T-helper 17 cell (primary cell): ENCODE measurements at places on chromosomes 16 and 17.

- DNase-seq, result no peak
These were observed 107.3 kb downstream of the IRX5 start for GRCh38 chr16:55037966-55038365.

DNA sequence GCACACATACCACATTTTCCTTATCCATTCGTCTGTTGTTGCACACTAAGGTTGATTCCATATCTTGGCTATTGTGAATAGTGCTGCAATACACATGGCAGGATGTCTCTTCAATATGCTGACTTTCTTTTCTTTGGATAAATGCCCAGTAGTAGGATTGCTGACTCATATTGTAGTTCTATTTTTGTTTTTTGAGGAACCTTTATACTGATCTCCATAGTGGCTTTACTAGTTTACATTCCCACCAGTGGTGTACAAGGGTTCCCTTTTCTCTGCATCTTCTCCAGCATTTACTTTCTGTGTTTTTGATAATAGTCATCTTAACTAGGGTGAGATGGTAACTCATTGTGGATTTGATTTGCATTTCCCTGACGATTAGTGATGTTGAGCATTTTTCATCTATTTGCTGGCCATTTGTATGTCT, 118.1 kb downstream of the STXBP4 start:
- DNase-seq, result no peak

DNA sequence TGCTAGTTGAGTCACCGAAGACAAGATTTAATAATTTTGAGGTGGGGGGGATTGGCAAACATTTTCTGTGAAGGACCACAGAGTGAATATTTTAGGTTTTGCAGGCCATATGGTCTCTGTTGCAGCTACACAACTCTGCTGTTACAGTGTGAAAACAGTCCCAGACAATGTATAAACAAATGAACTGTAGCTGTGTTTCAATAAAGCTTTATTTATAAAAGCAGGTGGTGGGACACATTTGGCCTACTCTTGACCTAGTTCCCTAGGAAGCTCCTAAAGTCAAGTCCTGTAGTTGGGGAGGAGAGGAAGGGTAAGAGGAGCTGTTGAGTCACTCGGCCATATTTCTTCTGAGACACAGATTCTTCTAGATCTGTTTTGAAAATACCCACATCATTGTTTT, 92.3 kb downstream of the SDR42E1 start:
- DNase-seq, result no peak

DNA sequence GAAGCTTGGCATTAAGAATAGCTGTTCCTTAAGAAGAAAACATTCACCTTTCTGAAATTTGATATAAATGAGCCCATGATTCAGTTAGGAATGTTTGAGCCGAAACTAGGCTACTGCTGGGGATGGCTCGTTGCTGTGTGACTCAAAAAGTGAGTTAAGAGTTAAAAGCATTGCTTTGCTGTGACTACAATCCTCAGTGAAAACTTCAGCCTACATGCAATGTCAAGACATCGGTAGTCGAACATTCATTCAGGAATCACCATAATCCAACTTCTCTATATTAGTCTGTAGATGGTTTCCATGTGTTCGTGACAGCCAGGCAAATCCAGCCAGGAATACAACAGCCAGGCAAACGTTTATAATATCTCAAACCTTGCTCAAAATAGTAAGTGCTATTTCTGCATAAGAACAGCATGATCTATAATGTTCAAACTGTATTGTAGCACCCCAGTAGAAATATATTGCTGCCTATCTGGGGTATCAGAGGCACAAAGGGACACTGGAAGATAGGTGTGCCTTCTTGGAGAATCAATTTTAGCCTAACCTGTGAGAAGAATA, 1225.1 kb downstream of the CDH8 start:
- no peak for DNase-seq

- DNase-seq, result no peak
These were observed 1431.1 kb downstream of the CDH8 start for GRCh38 chr16:60605176-60605575.

DNA sequence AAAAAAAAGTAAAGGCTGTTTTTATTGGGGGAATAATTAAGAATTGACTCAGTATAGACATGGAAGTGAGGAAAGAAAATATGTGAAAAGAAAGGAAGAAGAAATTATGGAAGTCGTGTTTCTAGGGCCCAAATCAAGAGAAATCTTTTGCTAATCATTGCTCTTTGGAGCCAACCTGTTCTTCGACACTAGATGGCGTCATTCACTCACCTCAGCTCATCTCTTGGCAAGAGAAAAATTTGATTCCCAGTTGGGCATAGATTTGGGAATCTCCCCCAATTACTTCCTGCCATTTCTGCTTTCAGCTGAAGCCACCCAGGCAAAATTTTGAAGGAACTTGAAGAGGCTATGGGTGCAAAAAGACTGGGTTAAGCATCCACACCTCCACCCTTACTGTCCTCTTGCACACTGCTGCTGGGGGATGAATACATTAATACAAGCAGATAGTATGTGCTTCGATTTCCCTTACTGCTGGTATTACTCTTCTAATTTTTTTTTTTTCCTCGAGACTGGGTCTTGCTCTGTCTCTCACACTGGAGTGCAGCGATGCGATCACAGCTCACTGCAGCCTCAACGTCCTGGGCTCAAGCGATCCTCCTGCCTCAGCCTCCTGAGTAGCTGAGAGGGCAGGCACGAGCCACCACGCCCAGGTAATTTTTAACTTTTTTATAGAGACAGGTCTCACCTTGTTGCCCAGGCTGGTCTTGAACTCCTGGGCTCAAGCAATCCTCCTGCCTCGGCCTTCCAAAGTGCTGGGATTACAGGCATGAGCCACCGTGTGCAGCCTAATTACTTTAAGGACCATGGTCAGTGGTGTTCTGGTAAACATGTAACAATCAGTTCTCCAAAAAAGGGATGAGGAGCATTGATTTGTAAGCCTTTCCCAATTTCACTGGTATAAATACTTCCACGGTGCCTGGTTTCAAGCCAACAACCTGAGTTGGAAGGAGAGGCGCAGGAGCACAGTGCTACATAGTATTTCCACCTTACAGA, 13.5 kb downstream of the PSMD7 start:
- DNase-seq, result no peak

GRCh38 chr16:4089251-4089810, 26.9 kb downstream of the ADCY9 start:
- no peak for DNase-seq

DNA sequence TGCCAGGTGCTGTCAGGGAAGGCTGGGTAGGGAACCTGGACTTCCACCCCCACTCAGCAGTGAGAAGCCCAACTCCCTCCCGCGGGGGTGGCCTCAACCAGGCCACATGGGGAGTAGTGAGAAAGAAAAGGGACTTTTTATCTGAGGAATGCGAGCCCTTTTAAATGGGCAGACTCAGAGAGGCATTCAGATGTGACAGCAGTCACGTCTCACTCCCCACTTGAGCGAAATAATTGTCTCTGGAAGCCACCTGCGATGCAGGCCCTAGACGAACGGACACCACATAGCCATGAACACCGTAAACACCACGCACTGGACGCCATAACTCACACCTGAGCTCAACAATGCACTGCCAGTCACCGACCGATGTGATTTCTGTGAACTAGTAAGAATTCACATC, 11.9 kb upstream of the CD300E start:
- DNase-seq, result no peak

GRCh38 chr17:82386881-82387704, 15.5 kb downstream of the UTS2R start:
- DNase-seq, result no peak

DNA sequence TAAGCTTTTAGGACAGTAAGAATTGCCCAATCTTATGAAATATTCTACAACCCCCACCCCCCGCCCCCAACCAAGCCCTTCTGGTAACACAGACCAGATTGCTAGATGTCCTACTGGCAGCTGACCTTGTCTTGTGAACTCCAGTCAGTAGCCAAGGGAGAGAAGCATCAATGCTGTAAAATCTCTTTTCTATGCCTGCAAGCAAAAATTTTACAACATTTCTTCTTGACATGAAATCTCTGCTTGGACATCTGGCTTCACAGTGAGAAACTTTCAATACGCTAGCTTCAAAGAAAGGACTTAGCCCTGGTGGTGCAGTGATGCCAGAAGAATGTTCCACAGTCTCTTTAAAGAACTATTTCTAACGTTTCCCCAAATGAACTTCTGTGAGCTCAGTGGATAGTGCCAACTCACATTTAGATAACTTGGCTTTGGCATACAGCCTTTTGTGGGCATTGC, 169.3 kb upstream of the AXIN2 start:
- DNase-seq, result no peak

GRCh38 chr17:42405963-42406495, 17.0 kb downstream of the CAVIN1 start:
- DNase-seq, result peak; percentile 71

DNA sequence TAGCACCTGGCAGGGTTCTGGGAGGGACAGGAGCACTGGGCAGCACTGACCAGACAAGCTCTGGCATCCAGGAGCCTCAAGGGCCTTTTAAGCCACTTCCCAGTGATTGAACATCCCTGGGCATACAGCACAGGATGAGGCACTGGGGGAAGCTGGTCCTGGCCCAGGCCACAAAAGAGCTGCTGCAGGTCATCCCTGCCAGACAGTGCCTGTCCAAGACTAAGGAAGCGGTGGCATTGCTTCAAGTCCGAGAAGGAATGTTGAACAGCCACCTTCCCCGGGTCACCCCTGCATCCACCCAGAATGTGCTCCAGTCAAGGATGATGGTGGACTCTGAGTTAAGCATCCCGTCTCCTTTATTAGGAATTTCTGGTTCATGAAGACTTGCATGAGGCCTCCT, 1.2 kb upstream of the OSBPL7 start:
- no peak for DNase-seq

GRCh38 chr17:18217412-18218015, 7.9 kb upstream of the LLGL1 start:
- DNase-seq, result peak; percentile 51

DNA sequence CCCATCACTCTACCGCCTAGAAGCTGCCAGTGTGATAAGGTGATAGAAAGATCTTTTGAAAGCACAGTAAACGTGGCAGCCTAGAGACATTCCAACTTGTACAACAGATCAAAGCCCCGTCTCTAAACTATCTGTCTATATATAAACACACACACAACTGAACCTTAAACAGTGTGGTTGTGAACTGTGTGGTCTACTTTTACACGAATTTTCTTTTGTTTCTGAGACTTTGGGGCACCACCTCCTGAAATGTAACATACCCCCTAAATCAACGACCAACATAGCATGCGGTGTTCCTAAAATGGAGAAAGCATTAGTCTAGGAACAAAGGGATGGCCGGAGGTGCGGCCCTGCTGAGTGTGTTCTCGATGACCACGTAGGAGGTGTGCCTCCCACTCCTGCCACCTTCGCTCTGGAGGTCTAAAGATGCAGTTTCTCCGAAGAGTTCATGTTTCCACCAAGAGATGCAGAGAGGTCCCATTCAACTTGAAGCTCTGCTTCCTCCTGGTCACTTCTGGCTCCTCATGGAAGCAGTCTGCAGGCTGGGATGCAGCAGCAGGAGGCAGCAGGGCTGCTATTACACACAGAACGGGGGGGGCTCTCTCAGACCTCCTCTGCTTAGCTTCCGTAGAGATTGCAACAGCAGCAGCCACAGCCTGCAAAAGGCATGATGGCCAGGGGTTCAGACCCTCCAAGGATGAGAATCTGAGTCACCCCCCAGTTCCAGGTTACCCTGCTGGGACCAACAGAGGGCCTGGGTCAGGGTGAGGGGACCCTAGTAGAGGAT, 22.6 kb upstream of the USP10 start:
- no peak for DNase-seq

DNA sequence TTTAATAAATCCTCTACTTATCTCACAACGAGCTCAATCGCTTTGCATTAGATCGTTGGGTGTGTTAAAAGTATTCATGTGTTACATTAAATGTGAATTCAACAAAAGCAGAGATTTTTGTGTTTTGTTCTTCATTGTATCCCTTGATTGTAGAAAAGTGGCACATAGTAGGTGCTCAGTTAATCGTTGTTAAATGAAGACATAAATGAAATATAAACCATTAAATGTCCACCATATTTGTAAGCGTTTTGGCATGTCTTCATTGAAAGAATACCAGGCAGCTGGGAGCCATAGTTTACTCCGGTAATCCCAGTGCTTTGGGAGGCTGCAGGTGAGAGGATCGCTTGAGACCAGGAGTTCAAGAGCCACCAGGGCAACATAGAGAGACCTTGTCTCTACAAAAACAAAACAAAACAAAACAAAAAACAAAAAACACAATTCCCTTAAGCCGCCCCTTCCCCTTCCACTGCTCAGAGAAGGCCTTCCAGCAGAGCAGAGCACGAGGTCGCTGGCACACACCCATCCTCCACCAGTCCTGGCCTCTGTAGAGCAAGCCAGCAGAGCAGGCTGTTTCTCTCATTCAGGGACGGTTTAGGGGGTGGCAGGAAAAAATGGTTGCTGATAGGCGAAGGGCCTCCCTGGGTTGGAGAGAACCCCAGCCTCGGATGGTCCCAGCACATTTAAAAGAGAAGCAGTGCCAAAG, 673 bp upstream of the CHD9 start:
- DNase-seq, result no peak

DNA sequence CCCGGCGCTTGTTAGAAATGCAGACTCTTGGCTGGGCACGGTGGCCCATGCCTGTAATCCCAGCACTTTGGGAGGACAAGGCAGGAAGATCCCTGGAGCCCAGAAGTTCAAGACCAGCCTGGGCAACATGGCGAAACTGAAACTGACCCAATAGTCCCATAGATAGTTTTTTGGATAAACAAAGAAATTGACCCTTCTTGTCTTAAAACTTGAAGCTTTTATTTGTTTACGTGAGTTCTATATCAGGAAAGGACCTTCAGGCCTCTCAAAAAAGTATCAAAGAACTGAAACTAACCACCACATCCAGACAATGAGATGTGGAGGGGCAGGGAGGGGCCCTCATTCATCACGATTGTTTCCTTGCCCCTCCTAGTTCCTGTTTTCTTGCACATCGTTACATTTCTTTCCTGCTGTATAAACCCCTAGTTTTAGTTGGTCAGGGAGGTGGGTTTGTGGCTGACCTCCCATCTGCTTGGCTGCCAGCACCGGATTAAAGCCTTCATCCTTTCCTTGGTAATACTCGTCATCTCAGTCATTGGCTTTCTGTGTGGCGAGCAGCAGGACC, 29.9 kb upstream of the PRM1 start:
- no peak for DNase-seq

DNA sequence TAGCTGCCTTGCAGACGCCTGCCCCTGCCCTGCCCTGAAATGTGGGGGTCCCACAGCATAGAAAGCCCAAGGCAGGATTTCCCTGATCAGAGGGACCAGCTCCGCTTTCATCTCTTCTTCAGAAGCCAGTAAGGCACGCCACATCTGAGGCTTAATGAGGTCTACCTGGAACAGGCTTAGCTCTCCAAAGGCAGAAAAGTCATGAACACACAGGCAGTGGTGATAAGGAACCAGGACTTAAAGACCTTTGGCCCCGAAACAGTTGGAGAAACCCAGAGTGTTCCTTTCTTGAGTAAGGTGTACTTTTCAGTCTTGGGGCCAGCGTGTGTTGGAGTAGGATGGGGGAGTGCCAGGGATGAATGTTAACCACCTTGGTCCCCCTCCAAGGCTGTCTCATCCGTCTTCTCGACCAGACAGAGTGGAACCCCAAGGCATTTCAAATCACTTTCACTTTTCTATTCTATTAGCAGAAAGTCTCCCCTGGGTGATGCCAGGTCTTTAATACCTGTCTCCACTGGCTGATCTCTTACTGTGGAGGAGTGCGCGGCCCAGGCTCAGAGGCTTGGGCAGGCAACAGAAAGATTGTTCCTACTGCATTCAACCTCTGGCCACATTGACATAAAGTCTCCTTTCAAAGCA, 43.9 kb downstream of the TMEM186 start:
- DNase-seq, result no peak
